CD4-positive, alpha-beta memory T cell (primary cell): ENCODE measurements at places on chromosomes 11 and 22.
A peak's percentile ranks its signal among the peaks of the same experiment; 100 is the strongest.

- no peak for DNase-seq
Observed at GRCh38 chr11:107927559-107927958, 689 bp upstream of the RAB39A start.

DNA sequence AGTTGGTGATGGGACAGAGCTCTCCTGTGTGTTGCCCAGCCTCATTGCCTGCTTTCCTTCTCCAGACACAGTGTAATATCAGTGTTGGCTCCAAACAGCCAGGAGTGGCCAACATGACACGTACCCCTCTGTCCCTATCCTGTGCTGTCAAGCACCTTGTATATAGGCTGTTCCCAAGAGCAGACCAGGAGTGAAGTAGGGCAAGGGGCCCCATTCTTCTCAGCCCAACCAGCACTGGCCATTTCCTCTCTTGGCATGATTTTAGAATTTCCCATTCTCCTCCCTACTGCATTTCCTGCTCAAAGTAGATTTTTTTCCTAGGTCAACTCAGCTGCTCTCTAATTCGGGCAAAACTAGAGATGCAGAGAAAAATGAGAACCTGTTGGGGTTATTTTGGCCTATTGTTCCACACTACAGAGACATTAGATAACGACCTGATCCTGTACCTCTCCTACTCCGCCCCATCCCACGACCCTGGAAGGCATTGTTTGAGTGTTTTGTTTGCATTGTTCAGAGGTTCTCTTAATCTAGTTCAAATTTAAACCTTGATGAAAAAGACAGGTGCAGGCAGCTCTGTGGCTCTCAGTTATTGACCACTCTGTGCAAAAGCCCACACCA is 95.6 kb downstream of the RASSF10 start:
- DNase-seq: no peak

- DNase-seq: no peak
Observed at GRCh38 chr11:70292863-70293262, 22.4 kb downstream of the PPFIA1 start.

- DNase-seq: no peak
Observed at GRCh38 chr22:27912101-27912500, 7.0 kb downstream of the PITPNB start.

- DNase-seq: no peak
Observed at GRCh38 chr22:38036392-38037062, 20.7 kb upstream of the PICK1 start.

DNA sequence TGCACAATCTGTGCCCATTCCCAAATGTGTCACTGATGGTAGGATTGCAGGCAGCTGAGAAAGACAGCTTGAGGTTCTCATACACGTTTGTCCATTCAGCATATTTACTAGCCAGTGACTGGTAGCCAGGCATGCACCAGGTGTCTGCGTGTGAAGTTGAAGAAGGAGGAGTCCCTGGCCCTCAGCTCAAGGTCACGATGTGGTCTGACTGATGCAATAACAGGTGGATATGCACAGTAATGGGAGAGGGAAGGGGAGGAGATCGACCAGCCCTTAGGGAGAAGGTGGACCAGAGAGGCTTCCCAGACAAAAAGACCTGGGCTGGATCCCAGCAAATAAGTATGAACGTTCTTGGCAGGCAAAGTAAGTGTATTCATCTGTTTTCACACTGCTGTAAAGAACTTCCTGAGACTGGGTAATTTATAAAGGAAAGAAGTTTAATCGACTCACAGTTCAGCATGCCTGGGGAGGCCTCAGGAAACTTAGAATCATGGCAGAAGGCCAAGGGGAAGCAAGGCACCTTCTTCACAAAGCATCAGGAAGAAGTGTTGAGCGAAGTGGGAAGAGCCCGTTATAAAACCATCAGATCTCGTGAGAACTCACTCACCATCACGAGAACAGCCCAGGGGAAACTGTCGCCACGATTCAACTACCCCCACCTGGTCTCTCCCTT is 96.0 kb downstream of the MN1 start:
- no peak for DNase-seq

DNA sequence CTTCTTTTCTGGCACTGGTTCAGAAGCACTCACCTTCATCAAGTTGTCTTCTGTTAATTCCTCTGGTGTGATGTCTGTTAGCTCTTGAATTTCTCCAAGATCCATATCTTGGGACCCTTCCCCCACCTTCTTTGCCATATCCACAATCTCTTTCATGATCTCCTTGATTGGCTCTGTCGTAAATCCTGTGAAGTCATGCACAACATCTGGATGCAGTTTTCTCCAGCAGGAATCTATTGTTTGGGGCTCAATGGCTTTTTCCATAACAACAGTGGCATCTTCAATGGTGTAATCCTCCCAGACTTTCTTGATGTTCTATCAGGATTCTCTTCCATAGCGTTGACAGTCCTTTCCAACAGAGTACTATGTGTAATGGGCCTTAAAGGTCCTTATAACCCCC is 96.9 kb downstream of the CSTPP1 start:
- DNase-seq: no peak

GRCh38 chr11:19895776-19896175 is 183.1 kb downstream of the NAV2 start:
- no peak for DNase-seq

DNA sequence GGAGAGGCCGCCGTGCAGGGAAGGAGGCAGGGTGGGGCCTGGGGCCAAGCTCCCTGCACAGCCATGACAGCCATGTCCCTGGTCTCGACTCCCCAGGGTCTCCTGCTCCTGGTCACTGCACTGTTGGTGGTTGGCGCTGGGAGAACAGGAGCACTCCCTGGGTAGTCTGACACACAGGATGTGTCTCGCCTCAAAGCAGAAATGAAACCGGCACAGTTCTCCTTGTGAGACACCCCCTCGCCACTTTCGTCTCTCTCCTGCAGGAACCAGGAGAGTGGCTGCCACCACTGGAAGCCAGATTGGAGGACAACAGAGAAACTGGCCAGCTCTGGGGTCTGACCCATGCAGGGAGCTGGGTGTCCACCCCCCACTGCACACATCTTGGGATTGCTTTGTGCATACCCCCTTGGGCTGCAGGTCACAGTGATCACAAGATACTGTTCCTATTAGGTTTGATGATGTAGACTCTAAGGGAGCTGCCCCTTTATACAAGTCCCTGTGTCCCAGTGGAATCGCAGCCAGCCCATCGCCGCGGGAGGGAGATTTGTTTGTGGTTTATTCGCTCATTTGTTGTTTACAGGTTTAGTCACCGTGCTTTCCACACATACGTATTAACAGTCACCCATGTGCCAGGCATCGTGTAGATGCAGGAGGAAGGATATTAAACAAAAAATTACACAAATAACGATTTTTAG is 27.0 kb upstream of the YWHAH start:
- no peak for DNase-seq

DNA sequence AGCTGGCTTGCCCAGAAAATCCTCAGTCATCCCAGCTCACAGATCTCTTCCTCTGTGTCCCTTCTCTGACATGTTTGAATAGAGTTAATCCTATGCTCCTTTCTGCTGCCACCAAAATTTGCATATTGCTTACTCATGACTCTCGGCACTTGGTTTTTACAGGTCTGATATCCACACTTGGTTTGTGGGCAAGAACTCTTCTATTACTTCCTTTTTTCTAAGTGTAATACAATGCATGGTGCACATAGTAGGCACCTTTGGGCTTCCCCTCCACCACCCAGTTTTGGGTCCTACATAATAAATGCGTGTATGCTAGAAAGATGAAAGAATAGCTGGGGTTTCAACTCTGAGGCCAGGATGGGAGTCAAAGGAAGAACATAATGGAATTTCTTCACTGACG is 69.7 kb upstream of the GRK3 start:
- DNase-seq: no peak

GRCh38 chr11:125250318-125251213 is 86.0 kb downstream of the PKNOX2 start:
- no peak for DNase-seq

- DNase-seq: no peak
Observed at GRCh38 chr11:46306296-46306853, 28.9 kb downstream of the CREB3L1 start.

GRCh38 chr11:64163951-64164350 is 2.0 kb downstream of the MACROD1 start:
- DNase-seq: no peak

DNA sequence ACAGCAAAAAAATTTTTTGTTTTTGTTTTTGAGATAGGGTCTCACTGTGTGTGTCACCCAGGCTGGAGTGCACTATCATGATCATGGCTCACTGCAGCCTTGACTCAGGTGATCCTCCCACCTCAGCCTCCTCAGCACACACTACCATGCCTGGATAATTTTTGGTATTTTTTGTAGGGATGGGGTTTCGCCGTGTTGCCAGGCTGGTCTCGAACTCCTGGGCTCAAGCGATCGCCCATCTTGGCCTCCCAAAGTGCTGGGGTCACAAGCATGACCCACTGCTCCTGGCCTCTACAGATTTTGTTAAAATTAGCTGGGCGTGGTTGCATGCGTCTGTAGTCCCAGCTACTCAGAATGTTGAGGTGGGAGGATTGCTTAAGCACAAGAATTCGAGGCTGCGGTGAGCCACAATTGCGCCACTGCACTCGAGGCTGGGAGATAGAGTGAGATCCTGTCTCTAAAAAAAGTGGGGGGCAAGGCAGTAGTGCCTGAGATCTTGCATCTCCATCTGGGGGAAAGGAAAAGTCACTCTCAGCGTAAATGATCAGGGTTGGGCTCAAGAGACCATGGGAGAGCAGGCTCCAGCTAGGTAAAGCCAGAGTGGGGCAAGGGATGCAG is 10.6 kb upstream of the DGKZ start:
- DNase-seq: no peak

DNA sequence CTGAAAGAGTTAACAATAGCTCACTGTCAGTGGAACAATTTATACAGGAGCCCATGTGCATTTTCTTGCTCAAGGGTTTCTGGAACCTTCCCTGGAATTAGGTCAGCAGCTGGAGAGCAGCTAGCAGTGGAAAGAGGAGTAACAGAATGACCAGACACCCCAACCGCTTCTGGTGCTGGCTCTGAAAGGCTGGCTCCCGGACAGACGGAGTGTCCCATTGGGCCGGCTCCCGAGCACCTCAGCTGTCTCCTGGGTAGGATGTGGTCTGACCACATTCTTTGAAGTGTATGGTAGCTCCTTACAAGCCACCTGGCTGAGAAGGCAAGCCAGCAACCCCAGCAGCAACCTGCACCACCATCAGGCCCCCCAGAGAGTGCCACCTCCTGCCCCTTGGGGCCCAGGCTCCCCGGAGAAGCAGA is 44.7 kb downstream of the ABTB2 start:
- peak; percentile 17 for DNase-seq

DNA sequence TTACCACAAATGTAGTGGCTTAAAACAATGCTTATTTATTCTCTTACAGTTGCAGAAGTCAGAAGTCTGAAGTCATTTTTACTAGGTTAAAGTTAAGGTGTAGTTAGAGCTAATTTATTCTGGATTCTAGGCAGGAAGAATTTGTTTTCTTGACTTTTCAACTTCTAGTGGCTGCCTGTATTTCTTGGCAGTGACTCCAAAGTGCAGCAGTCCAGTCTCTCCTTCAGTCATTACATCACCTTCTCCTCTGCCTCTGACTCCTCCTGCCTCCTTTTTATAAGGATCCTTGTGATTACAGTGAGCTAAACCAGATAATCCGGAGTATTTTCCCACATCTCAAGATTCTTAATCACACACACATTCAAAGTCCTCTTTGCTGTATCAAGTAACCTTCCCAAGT is 581.4 kb downstream of the KCNA4 start:
- DNase-seq: no peak

DNA sequence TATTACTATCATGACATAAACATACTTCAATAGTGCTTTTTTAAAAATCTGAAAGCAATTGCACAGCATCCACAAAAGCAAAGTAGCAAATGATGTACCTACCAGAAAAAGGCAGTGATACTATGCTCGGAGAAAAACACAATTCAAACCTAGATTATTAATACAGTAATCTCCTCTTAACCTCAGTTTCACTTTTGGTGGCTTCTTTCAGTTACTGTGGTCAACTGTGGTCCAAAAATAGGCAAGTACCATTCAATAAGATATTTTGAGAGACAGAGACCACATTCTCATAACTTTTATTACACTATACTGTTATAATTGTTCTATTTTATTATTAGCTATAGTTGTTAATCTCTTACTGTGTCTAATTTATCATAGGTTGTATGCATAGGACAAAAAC is 20.8 kb downstream of the KCNA4 start:
- DNase-seq: no peak

DNA sequence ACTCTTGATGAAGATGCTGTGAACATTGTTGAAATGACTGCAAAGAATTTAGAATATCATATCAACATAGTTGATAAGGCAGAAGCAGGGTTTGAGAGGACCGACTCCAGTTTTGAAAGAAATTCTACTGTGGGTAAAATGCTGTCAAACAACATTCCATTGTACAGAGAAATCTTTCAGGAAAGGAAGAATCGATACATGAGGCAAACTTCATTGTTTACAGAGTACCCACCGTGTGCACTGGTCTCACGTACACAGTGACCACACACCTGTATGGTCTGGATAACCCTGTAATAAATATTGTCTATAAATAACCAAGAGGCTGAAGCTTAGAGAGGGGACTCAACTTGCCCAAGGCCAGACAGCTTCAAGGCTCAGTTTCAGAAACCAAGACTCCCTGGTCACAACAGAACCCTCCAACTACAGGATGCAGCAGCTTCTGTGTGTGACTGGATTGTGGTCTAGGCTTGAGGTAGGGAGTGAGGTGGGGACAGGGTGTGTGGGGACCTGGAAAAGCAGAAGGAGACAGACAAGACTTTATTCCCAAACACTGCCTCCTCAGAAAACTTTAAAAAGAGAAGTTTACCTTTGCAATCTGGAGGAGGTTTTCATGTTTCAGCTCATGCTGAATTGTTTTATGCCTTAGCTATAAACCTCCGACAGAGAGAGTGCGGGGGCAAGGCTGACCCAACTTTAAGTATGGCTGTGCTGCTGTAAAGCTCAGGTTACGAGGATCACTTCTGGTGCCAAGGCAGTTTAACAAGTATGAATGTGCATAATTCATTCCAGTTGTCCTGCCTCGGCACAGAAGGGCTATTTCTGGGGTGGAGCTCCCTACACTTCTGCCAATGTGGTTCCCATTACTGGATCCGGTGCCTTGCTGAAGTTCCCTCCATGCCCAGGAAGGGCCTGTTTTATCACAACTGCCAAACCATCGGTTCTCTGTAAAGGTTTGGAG is 372.6 kb upstream of the NARS2 start:
- no peak for DNase-seq

- no peak for DNase-seq
Observed at GRCh38 chr22:21564411-21564810, 3.1 kb upstream of the UBE2L3 start.

- DNase-seq: no peak
Observed at GRCh38 chr11:65376138-65376713, 6.2 kb downstream of the SLC25A45 start.

- no peak for DNase-seq
Observed at GRCh38 chr11:43751726-43752125, 71.2 kb downstream of the HSD17B12 start.

DNA sequence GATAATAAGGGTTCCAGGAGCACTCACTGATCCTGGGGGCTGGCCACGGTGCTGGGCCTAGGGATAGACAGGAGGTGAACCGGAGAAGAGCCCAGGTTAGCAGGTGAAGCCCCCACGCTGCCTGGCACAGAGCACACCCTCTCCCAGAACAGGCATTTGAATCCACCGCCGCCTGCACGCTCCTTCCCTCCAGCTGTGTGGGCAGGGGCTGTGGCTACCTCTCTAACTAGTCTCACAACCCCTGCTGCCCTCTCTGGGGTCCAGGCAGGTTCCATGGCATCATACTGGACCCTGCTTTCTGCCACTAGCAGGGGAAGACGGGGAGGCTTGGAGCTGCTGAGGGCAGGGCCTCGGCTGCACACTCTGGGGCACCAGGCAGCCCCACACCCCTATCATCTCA is 358.0 kb downstream of the CTTN start:
- DNase-seq: no peak
